ENCODE measurements at places on chromosomes 6 and 20.
A peak's percentile ranks its signal among the peaks of the same experiment; 100 is the strongest.

GRCh38 chr6:89360415-89360999, 8.0 kb upstream of the UBE2J1 start:
- no peak for DNase-seq

- no peak for DNase-seq
These were observed 12.1 kb upstream of the PGC start for GRCh38 chr6:41759106-41759904.

DNA sequence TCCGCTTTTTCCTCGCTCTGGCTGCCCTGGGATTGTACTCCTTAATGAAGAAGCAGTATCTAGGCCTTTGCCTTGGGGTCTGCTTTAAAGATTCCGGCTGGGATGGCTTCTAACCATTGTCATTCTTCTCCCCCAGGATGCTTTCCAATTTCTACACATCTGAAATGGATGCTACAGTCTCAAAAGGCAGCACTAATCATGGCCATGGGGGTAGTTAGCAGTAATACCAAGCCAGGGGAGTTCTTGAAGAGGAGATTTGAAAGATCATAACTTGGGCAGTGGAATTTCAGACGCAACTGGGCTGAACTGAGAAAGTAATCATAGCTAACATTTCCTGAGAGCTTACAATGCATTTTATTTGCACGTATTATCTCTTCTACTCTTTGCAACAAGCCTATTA, 3.4 kb upstream of the PFDN4 start:
- no peak for DNase-seq

DNA sequence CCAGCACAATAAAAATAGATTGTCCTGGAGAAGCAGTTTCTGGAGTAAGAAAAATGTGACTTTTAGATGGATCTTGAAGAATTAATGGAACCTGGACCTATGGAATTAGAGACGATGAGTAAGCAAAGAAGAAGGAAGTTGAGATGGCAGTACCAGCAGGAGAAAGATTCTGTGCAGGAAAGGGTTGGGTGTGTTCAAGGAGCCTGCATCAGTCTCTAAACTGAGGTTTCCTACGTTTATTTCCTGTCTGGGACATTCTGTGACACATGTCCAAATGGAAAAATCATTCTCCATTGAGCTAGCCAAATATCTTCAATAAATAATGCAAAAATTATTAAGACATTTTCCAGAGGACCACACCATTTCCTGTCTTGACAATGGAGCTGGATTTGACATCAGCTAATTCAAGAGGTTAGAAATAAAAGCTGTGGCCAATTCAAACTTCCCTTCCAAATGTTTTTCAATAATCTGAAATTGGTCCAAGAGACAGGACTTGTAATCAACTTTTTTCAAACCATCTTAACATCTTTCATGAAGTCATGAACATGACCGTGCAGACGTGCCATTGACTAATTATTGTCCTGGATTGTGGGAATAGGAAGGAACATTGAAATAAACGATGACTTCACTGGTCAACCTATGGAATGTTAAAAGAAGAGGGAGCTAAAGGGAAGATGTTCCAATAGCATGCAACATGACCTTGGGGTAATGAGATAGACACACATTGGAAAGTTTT, 198.3 kb downstream of the ZNF217 start:
- DNase-seq, result no peak

- no peak for DNase-seq
These were observed 224.4 kb downstream of the BCAS1 start for GRCh38 chr20:53845980-53846379.

- no peak for DNase-seq
These were observed 13.4 kb downstream of the CASP8AP2 start for GRCh38 chr6:89843070-89843469.

DNA sequence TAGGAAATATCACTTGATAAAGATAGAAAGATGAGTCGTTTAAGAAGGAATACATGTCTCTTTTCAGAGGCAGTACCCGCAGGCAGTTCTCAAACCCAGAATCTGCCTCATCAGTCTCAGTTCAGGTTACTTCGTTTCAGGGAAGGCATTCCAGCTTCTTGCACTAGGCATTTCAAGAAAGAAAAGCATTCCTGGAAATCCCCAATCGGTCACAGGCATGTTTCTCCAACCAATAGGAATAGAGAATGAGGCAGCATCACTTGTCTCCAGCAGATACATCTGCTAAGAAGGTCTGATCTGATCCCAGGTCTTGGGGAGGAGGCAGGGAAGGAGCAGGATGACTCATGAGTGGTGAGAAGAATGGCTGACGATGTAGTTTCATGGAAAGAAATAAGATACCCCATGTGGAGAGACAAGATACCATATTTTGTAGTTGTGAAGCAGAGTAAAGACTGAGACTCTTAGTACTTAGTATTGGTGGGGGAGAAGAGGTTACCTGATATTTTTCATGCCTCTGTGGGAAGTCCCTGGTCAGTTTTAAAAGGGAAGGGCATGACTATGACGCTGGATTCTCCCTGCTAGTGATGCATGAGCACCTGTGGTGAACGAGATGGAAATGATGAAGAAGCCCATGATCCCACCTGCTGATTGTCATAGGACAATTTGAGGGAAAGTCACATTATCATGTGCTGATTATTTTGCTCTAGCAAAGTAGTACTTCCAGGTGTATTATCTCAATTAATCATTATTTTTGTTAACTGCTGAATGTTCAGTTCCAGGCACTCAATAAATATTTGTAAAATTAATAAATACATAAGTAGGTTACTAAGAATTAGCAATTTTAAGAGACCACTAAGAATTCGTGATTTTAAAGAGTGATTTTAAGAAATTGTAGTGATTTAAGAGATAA, 20.3 kb upstream of the HLA-DRB1 start:
- peak; percentile 89 for DNase-seq

DNA sequence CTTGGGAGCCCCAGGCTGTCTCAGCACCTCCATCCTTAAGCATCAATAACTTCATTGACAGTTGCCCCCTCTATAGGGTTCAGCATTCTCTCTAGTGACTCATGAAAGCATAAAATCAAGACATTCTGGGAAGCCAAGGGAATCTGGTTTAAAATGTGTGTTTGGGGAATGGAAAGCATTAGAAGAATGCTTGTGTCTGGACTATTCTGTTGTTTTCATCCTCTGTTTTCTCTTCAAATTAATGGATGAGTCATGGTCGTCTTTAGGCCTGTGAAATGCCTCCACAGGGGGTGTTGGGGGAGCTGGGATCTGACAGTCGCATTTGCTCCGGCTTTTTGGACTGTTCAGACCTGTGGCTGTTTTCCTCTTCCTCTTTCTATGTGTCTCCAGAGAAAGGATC, 279.7 kb downstream of the CDC5L start:
- DNase-seq, result no peak

DNA sequence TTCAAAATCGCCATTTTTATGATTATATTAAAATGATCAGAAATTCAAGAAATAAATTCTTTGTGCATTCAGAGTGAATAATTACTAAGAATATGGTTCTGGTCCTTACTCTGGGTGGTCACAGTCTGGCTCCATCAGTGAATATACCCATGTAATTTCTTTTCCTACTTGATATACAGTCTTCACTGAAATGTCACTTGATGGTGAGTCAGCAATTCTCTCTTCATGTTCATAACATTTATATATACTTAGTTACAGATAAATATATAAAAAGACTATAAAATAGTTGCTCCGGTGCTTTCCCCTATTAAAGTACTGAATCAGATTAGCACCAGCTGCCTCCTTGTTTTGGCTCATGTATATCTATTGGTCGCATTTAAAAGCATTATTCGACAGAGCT, 56.4 kb upstream of the MTRF1L start:
- no peak for DNase-seq

- DNase-seq, result no peak
These were observed 10.5 kb upstream of the ZNF334 start for GRCh38 chr20:46523696-46524328.

DNA sequence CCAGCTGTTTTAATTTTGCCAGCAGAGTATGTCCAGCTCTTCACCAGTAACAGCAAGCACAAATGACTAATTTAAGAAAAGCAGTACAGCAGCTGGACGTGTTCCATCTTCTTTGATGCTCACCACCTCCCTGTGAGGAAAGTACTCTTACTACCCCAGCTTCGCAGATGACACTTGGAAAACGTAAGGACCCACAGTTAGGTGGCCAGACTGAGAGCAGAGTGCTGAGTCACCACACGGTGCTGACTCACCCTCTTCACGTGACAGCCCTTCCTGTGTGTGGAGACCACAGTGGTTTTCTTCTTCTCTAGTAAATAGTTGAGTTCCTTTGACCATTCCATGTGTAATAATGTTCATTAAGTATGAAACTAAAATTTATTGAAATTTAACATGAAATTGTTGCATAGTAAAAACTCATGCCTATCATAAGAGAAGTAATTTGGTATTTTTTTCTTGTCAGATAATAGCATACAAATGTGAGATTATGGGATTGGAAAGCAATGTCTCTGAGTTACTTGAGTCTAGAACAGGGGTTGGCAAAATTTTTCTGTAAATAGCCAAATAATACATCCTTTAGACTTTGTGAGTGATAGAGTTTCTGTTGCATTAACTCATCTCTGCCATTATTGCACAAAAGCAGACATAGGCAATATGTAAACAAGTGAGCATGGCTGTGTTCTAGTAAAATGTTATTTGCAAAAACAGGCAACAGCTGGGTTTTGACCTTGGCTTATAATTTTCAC, 76.6 kb downstream of the SLX4IP start:
- peak; percentile 72 for DNase-seq

GRCh38 chr6:160431226-160431625, 83.0 kb downstream of the SLC22A3 start:
- no peak for DNase-seq

- no peak for DNase-seq
These were observed 9.1 kb downstream of the GRIK2 start for GRCh38 chr6:101402622-101403031.

DNA sequence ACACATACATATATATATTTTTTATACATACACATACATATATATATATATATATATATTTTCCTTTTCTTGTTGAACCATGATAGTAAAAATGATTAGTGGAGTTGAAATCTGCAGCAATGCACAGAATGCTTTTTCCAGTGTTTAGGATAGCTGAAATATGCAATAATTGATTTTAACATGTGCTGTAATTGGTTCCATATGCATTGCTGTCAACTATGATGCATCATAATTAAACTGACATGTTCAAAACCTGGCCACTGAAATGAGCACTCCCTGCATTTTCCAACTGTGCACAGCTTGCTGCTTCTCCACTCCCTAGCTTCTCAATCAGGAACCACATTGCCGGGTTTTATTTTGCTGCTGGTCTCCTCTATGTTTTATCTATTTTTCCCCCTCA, 358.3 kb downstream of the PAX1 start:
- no peak for DNase-seq

- no peak for DNase-seq
These were observed 293.8 kb downstream of the ZNF217 start for GRCh38 chr20:53299831-53300230.

GRCh38 chr6:143107911-143108761, 47.4 kb downstream of the AIG1 start:
- DNase-seq, result no peak

GRCh38 chr6:163929538-163929937, 515.0 kb downstream of the QKI start:
- DNase-seq, result no peak

GRCh38 chr6:97189767-97190166, 93.2 kb downstream of the MMS22L start:
- no peak for DNase-seq

GRCh38 chr6:123321020-123321419, 315.7 kb downstream of the TRDN start:
- DNase-seq, result no peak

- DNase-seq, result no peak
These were observed 98.8 kb downstream of the ASXL1 start for GRCh38 chr20:32456869-32457478.

DNA sequence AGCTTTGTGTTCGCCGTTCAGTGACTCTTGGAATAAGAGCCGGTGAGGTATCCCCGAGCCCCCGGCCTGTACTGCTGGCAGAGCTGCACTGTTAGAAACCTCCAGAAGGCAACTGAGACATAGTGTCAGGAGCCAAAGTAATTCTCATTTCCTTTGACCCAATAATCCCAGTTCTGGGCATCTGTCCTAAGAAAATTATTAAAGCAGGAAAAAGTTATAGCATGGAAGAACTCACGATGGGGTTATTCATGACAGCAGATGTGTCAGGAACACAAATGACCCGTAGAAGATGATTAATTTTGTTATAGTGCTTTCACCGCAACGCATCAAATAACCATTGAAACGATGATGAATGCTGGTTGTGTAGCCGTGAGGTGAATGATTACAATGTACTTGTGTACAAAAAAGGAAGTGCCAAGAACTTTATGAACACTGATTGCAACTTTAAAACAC, 20.3 kb downstream of the CYP21A2 start:
- peak; percentile 37 for DNase-seq

DNA sequence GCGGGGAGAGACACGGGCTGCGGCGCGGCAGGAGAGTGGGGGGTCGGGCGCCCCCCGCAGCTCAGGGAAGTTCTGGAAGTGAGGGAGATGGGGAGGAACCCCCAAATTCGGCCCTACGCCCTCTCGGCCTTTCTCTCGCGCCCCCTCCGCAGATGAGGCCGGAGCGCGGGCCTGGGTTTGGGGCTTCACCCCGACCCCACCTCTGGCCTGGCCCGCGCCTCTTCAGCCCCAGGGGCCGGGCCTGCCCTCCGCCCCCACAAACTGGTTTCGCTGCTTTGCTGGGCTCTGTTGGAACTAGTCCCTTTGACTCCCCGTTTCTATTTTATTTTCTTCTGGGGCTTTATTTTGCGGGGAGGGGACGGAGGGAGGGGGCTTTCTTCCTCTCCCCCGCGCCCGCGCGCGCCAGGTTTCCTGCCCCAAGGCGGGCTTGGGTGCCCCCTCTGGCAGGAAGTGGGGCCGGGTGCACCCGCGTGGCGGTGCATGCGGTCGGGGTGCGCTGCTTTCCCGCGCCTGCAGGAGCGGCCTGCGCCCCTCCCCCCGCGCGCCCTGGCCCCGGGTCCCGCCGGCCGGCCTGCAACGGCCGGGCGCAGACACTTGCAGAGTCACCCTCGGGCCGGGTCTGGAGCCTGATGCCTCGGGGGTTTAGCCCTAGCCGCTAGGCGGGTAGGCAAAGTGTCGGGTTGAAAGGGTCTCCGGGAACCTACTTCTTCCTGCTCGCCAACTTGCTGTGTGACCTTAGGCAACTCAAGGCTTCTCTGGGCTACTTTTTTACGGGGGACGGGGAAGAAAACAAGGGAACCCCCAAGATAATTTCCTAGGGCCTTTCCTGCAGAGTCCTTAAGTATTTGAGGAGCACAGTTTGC, 1.3 kb downstream of the HMGA1 start:
- no peak for DNase-seq

- DNase-seq, result no peak
These were observed 104.2 kb downstream of the ANKS1A start for GRCh38 chr6:34993213-34993612.

- no peak for DNase-seq
These were observed 17.5 kb upstream of the SLC22A2 start for GRCh38 chr6:160276126-160276525.

GRCh38 chr6:39378960-39379425, 56.5 kb upstream of the KCNK16 start:
- DNase-seq, result no peak

Measured in glomerular endothelial cell (primary cell).